Cerebellum (tissue), 4 donors: ENCODE measurements at places on chromosomes 5 and 9. TPM values are rescaled to one million over a fixed set of nuclear protein-coding genes. Genes with fewer than 3 reads are reported as not detected.

DNA sequence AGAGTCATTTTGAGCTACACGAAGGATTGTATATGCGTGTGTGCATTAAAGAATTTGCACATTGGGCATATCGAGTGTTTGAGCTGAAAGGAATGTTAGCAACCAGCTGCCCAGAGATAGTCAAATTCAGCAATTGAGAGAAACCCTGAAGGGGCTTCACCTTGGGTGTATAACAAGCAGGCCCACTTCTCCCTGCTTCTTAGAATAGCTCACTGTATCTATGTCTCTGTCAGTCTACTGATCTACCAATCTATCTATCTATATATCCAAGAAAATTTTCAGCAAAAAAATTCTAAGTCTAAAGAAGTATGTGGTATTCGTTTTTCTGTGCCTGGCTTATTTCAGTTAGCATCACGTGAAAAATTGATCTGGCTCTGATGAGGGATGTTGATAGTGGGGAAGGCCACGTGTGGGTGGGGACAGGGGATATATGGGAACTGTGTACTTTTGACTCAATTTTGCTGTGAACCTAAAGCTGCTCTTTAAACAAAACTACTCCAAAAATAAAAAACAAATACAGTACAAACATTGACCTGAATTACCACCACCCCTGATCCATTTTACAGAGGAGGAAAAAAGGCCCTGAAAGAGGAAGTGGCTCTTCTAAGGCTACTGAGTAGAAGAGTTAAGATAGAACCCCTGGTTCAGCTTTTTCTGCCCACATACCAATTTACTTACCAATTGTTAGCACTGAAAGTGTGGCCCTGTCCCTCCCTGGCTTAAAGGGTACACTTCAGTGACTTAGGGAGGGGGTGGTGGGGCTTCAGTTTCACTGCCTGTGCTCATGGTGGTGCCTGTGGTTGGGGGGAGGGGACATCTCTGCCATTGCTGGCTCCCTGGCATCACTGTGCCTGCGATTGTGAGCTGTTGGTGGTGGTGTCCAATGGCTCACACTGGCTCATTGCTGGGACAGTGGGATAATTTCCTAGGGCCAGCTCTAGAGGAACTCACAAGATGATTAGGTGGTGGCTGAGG, 141.8 kb downstream of the DOCK2 start:
- no peak for DNase-seq

- DNase-seq: no peak
Observed at GRCh38 chr9:99073347-99073746, 31.6 kb upstream of the TGFBR1 start.

DNA sequence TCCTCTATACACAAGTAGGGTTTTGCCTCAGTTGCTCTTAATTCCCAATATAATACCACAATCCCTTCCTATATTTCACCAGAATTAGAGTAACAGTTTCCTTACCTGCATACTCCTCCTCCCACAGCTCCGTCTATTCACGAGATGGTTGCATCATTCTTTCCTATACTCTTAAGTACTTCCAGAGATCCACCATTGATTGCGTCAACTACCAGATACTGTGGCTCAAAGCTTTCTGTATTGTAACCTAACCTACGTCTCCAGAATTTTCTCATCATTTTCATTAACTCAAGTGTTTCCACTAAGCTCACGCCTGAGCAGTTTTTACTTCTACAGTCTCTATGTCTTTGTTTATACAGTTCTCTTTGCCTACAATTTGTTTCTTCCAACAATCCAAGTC, 31.2 kb upstream of the MINAR2 start:
- no peak for DNase-seq

GADD45G gene
- total RNA-seq: 6.9 TPM
